ENCODE measurements at places on chromosomes 6 and 20.
A peak's percentile ranks its signal among the peaks of the same experiment; 100 is the strongest.

DNA sequence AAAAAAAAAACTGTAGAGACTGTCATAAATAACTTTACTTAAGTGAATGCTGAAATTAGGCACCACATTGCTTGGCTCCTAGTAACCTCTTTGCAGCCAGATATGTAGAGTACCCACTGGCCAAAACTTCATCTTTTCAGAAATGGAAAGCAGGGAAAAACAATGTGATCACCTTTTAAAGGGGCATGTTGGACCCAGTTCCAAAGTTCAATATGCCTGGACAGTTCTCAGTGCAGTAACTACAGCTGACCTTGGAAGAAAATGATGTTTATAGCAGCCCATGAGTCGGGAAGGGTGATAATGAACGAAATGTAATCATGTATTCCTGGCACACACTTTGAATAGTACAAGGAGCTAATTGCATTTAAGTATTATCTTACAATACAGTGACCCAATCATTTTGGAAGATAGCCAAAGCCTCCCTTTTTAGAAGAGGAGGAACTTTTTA is 93.6 kb upstream of the TAB2 start:
- DNase-seq, result no peak

DNA sequence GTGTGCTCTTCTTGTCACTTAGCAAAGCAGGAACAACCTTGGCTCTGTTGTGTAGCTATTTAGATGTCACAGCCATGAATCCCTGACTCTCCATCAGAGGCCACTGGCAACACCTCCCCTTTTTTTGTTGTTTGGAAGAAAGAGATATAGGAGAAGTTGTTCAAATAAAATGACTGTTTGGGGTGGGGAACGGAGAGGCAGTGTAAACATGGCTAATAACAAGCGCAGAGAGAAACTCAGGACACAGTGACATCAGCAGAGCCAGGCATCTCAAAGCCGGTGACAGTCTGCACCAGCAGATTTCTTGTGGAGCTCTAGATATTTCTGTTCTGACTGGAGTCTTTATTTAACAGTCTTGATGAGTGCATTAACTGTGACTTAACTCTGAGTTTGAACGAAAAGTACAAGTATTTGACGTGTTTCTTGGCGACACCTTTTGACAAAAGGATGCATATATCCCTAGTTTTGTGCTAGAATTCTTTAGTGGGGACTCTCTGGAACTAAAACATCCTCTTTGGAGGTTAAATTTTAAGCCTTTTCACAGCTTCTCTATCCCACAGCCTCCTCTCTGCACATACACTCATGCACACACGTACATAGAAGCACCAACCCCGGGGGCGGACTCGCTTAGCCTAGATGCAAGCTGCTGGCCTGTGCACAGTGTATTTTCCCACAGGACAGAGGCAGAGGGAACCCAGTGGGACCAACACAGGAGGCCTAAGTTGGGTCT is 53.8 kb downstream of the ADAT2 start:
- no peak for DNase-seq

- DNase-seq, result no peak
Measured at GRCh38 chr20:22675341-22675740, 91.0 kb upstream of the FOXA2 start.

GRCh38 chr6:104603108-104603745 is 256.5 kb downstream of the HACE1 start:
- no peak for DNase-seq

DNA sequence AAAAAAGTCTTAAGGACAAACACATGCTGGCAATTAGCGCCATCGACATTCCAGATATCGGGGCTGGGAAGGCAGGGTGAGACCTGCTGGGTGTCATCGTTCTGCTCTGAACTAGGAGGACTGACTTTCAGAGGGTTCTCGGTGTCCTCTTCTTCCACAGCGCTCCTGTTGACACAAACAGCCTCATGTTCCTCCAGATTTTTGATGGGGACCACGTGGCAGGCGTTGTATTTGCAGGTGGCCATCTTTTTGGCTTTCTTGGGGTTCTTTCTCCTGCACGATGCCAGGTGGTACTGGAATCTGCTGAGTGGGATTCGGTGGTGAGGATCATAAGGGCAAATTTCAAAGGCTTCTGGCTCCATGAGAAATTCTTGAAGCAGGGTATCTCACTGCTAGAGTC is 469 bp downstream of the GTSF1L start:
- DNase-seq, result no peak

DNA sequence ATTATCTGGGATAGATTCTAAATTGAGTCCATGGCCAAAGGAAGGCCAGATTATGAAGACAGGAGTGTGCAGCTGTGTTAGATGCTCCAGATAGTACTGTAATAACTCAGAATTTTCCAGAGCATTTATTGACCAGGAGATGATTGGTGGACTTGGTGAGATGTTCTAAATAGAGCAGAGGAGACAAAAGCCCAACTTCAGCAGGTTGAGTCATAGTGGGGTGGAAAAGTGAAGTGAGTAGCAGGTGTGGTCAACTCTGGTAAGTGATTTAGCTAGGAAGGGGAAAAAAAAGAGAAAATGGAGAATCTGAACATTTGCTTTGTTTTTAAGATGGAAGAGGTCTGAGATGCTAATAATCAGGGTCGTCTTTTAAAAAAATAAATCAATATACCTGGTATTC is 227.4 kb downstream of the TMEM200A start:
- DNase-seq, result no peak

DNA sequence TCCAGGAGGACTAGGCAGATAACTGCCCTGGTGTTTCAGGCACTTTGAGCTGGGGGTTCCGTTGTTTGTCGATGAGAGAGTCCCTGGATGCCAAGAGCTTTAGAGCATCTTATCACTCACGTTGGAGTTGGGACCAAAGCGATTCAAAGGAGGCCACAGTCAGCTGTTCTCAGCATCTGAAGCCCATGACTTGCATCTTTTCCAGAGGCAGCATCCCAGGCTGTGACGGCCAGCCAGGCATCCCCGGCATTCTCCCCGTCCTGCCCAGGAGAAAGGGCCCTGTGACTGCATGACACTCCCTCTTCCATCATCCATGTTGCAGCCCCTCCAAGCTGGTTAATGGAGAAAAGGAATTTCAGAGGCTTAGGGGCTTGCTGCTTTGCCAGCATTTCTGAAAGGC is 520.3 kb downstream of the CDH26 start:
- no peak for DNase-seq

DNA sequence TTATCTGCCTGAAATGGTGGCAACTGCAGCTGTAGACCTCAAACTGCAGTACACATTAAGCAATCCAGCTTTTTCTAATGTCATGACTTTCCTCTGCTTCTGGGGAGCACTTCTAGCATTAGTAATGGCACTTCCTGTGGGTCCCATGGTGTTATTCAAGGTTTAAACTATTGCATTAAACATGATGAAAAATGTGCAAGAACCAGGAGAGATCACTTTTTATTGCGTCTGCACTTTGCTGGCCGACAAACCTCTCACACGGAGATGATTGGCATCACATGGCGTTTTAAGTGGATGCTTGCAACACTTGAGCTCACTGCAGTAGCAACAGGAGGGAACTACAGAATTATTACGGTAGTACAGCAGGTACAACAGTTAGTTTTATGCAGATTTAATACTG is 148.4 kb downstream of the HIVEP2 start:
- DNase-seq, result no peak

- DNase-seq, result peak; percentile 77
Measured at GRCh38 chr6:27478706-27479318, 5.9 kb upstream of the ZNF184 start.

GRCh38 chr6:5338177-5338960 is 77.1 kb downstream of the FARS2 start:
- no peak for DNase-seq

Data from stimulated activated CD8-positive, alpha-beta memory T cell treated with anti-CD3 and anti-CD28 coated beads, Interleukin-4, amount 100 ng/mL, for 1 hour (primary cell).